GM23338 (cell line): ENCODE measurements at places on chromosomes 7 and 10. TPM values are rescaled to one million over a fixed set of nuclear protein-coding genes. Genes with fewer than 3 reads are reported as not detected.

- DNase-seq = peak; percentile 14
- no peaks in the 10 kb centered on the region for H3K36me3 ChIP-seq
- no peak overlapping the region for H3K4me3 ChIP-seq
- no peaks in the 10 kb centered on the region for H3K4me1 ChIP-seq
- no peak overlapping the region for H3K27ac ChIP-seq
- no peaks in the 10 kb centered on the region for H3K27me3 ChIP-seq
These were observed 42.9 kb downstream of the CD36 start for GRCh38 chr7:80681272-80681885.

- H3K27me3 ChIP-seq = no peaks in the 10 kb centered on the region
- no peak overlapping the region for H3K27ac ChIP-seq
- H3K36me3 ChIP-seq = no peaks in the 10 kb centered on the region
- DNase-seq = no peak
- H3K4me3 ChIP-seq = no peak overlapping the region
- H3K4me1 ChIP-seq = peaks cover 4% of the 10 kb centered on the region; the same call in 1 of the 2 replicates
These were observed 175.1 kb upstream of the PTPRZ1 start for GRCh38 chr7:121697731-121698316.

- H3K36me3 ChIP-seq = no peaks in the 10 kb centered on the region
- no peak overlapping the region for H3K27ac ChIP-seq
- H3K4me1 ChIP-seq = peaks cover 10% of the 10 kb centered on the region; the same call in 1 of the 2 replicates
- H3K27me3 ChIP-seq = no peaks in the 10 kb centered on the region
These were observed 26.6 kb downstream of the REEP3 start for GRCh38 chr10:63547628-63548360.

NOS3 gene
- total RNA-seq = 6.1 and 13.3 TPM in 2 replicates

DNA sequence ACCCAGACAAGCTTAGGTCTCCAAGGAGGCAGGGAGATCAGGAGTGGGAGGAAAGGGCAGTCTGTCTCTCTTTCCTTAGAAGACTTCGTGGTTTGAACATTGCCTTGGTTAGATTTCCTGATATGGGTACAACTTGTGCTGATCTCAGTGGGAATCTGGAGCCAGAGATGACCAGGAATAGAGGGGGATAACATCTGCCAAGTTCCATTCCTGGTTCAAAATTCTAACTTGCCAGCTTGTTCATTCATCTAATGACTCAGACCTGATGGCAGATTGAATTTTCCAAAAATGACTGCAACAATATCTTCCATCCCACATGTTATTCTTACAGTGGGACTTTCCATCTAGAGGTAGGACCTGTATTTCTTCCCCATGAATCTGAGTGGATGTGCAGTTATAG is 394.3 kb upstream of the PODXL start:
- DNase-seq = no peak
- H3K27ac ChIP-seq = no peak overlapping the region
- H3K27me3 ChIP-seq = peaks cover 3% of the 10 kb centered on the region

- peaks cover 8% of the 10 kb centered on the region for H3K4me1 ChIP-seq
- no peaks in the 10 kb centered on the region for H3K27me3 ChIP-seq
- DNase-seq = no peak
- no peak overlapping the region for H3K27ac ChIP-seq
- H3K4me3 ChIP-seq = no peak overlapping the region
These were observed 99.1 kb downstream of the PLCE1 start for GRCh38 chr10:94092848-94093247.

- peaks cover 46% of the 10 kb centered on the region for H3K4me1 ChIP-seq
- H3K27me3 ChIP-seq = peaks cover 40% of the 10 kb centered on the region
- H3K36me3 ChIP-seq = peaks cover 7% of the 10 kb centered on the region; the same call in 1 of the 2 replicates
- H3K27ac ChIP-seq = no peak overlapping the region
- peak overlapping the region; percentile 93 for H3K4me3 ChIP-seq
- peak; percentile 77 for DNase-seq
These were observed 1.5 kb downstream of the DUSP5 start for GRCh38 chr10:110498982-110499795.

- no peak overlapping the region for H3K27ac ChIP-seq
- H3K36me3 ChIP-seq = no peaks in the 10 kb centered on the region
- no peak overlapping the region for H3K4me3 ChIP-seq
- no peak for DNase-seq
- H3K4me1 ChIP-seq = peaks cover 15% of the 10 kb centered on the region
These were observed 87.5 kb downstream of the FRMD4A start for GRCh38 chr10:14243221-14243620.

DRGX gene
- total RNA-seq = not detected in 2 replicates

MKX gene
- 0.97 and 1.6 TPM in 2 replicates for total RNA-seq

GRCh38 chr7:31382722-31383121 is 42.2 kb upstream of the NEUROD6 start:
- H3K4me1 ChIP-seq = no peaks in the 10 kb centered on the region
- H3K4me3 ChIP-seq = no peak overlapping the region
- no peaks in the 10 kb centered on the region for H3K36me3 ChIP-seq
- DNase-seq = no peak
- H3K27ac ChIP-seq = no peak overlapping the region

IL6 gene
- not detected in 2 replicates for total RNA-seq

DNA sequence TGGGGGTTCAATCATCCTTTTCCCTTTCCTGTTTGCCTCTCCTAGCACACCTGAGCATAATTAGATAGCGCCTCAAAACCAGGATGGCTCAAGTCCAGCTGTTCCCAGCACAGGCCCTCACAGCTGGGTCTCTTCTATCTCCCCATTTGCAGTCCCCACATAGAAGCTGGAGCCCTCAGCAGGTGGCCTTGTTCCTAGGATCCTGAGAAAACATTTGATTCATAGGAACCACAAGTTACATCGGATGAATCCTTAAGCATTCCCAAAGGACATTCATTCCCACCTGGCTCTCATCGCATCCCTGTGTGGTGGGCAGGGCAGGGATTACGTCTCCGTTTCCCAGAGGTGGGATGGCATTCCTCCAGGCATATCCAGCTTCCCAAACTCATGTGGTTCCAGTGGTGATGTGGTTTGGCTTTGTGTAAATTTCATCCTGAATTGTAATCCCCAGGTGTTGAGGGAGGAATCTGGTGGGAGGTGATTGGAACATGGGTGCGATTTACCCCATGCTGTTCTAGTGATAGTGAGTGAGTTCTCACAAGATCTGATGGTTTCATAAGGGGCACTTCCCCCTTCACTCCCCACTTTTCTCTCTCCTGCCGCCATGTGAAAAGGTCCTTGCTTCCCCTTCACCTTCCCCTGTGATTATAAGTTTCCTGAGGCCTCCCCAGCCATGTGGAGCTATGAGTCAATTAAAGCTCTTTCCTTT is 49.8 kb upstream of the LEP start:
- peaks cover 18% of the 10 kb centered on the region for H3K4me1 ChIP-seq
- H3K36me3 ChIP-seq = no peaks in the 10 kb centered on the region
- DNase-seq = no peak
- peaks cover 10% of the 10 kb centered on the region; the same call in 1 of the 2 replicates for H3K27me3 ChIP-seq

DNA sequence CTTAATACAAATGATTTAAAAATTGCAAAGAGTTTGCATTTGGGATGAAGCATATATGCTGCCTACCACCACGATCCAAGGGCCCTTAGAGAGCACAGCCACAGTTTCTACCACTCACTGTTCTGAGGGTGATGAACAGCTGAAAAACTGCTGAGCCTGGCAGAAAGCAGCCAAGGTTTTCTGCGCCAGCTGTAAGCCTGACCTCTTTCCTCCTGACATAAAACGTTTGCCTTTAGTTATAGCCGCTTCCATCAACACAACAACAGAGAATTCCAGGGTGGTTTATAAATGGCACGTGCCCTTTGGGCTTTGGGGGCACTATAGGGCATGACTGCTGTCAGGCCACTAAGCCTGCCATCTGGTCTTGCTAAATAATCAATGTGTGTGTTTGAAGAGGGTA is 222.8 kb downstream of the RELN start:
- H3K27ac ChIP-seq = no peak overlapping the region
- no peak for DNase-seq
- H3K4me1 ChIP-seq = peaks cover 12% of the 10 kb centered on the region
- H3K36me3 ChIP-seq = no peaks in the 10 kb centered on the region
- no peak overlapping the region for H3K4me3 ChIP-seq
- H3K27me3 ChIP-seq = no peaks in the 10 kb centered on the region

- no peaks in the 10 kb centered on the region for H3K27me3 ChIP-seq
- no peak for DNase-seq
- no peaks in the 10 kb centered on the region for H3K4me1 ChIP-seq
- no peaks in the 10 kb centered on the region for H3K36me3 ChIP-seq
- no peak overlapping the region for H3K27ac ChIP-seq
These were observed 78.2 kb downstream of the MGMT start for GRCh38 chr10:129545261-129545660.

DNA sequence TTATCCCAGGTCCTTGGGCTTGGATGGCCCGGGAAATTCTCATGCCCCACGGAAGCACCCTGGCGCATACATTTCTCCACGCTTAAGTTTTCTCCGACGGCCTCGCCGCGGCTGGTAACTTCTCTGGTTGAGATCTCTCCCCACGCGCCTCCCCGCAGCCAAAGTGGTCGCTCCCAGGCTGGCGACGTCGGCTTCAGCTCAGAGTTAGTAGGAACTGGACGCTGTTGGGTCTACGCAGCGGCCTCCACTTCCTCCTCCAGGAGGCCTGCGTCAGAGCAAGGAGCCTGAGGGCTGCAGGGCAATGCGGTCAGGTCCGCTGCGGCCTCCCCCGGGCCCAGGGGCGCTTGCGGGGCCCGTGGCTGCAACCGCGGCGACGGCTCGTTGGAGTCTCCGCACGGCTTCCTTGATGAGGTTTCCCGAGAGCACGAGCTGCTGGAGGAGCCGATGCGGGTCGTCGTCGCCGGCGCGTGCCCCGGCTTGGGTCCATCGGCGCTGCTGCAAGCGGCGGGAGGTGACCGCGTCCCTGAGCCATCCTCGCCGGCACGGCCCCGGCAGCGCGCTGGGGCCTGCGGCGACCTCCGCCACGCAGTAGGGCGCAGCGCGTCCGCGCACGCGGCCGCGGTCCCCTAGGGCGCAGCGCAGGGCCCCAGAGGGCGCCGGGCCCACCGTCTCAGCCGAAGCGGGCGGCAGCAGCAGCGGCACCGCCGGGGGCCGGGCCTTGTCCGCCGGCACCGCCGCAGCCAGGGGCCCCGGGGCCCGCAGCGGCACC is 744 bp downstream of the FRAT2 start:
- peak overlapping the region; percentile 85; the same call in 1 of the 2 replicates for H3K27ac ChIP-seq
- H3K27me3 ChIP-seq = no peaks in the 10 kb centered on the region
- no peaks in the 10 kb centered on the region for H3K36me3 ChIP-seq
- H3K4me1 ChIP-seq = peaks cover 51% of the 10 kb centered on the region
- DNase-seq = peak; percentile 48
- peak overlapping the region; percentile 82 for H3K4me3 ChIP-seq

ZCWPW1 gene
- 0.59 and 1.0 TPM in 2 replicates for total RNA-seq

GRB10 gene
- 145 and 154 TPM in 2 replicates for total RNA-seq

DNA sequence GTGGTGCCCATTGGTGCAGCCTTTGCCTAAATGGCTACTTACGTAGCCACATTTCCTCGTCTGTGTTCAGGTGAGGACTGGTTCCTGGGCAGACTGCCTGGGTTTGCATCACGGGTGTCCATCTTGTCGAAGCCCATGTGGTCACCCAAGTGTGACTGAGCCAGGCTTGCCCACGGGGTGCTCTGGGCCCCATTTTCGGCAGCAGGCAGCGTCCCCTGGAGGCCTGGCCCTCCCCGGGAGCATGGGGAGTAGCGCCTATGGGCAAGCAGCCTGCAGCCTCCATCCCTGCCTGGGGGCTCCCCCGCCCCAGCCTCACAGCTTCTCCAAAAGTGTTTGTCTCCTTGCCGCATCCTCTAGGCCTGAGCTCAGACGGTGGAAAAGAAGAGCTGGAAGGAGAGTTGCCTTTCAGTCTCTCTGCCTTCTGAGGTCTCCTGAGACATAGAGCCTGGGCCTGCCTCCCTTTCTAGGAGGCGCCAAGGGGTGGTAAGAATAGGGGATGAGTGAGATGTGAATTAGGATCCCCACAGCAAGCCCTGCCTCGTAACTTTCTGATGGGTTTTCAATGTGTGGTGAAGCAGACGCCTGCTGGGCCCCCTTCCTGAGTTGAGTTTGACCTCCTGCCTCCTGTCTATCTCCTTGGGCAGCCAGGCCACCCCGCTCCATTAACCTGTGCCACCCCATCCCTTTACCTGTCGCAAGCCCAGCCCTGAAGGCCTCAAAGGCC is 42.7 kb downstream of the HTRA1 start:
- H3K36me3 ChIP-seq = no peaks in the 10 kb centered on the region
- H3K27me3 ChIP-seq = no peaks in the 10 kb centered on the region
- no peak for DNase-seq

UMAD1 gene
- 8.3 and 8.4 TPM in 2 replicates for total RNA-seq

- H3K4me1 ChIP-seq = peaks cover 12% of the 10 kb centered on the region
- DNase-seq = no peak
- no peaks in the 10 kb centered on the region for H3K27me3 ChIP-seq
- no peaks in the 10 kb centered on the region for H3K36me3 ChIP-seq
These were observed 40.0 kb upstream of the TRIL start for GRCh38 chr7:28998105-28998504.

- H3K36me3 ChIP-seq = no peaks in the 10 kb centered on the region
- no peak for DNase-seq
- H3K4me3 ChIP-seq = no peak overlapping the region
These were observed 141.1 kb downstream of the GRM3 start for GRCh38 chr7:86784765-86785164.

- no peaks in the 10 kb centered on the region for H3K4me1 ChIP-seq
- no peaks in the 10 kb centered on the region for H3K27me3 ChIP-seq
- DNase-seq = no peak
- H3K36me3 ChIP-seq = no peaks in the 10 kb centered on the region
These were observed 8.8 kb upstream of the RHOBTB1 start for GRCh38 chr10:60952846-60953220.

DNA sequence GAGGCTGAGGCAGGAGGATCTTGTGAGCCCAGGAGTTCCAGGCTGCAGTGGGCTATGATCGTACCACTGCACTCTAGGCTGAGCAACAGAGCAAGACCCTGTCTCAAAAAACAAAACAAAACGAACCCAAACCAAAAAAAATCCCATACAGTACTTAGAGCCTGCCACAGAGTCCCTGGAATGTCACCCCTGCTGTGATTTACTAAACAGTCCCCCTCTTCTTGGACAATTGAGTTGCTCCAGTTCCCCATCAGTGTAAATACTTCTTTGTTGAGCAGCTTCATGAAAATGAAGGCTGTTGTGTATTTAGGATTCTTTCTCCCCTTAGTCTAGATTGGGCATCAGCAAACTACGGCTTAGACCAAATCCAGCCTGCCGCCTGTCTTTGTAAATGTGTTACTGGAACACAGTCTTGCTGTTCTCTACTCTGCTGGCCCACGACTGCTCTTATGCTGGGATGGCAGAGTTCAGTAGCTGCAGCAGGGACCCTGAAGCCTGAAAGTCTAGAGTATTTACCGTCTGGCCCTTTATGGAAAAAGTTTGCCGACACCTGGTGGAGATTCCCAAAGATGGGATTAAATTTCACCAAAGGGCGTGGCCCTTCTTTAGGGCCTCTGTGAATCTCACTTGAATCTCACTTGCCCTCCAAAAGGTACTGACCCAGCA is 57.8 kb downstream of the PALD1 start:
- no peaks in the 10 kb centered on the region for H3K27me3 ChIP-seq
- H3K4me1 ChIP-seq = peaks cover 11% of the 10 kb centered on the region
- H3K27ac ChIP-seq = peak overlapping the region; percentile 76
- H3K36me3 ChIP-seq = no peaks in the 10 kb centered on the region; the same call in 1 of the 2 replicates

DNA sequence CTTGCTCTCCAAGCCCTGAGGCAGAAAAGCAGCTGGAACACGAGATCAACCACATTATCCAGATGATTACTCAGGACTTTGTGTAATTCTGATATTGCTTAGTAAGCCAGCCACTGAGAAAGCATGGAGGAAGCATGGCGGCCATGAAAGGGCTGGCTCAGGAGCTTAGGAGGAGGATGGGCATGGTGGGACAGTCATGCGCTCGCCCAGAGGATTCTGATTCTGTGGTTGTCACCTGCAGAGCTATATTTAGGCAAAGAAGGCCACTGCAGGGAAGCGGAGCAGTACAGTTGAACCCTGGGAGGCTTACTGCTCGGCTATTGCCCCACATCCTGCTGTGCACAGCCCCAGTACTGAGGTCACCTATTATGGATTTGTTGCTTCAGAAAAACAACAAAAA is 128.8 kb upstream of the DNAJB12 start:
- no peaks in the 10 kb centered on the region for H3K27me3 ChIP-seq
- H3K4me1 ChIP-seq = no peaks in the 10 kb centered on the region
